Nephron progenitor cell (in vitro differentiated cells): ENCODE measurements at places on chromosomes 2 and 18.
A peak's percentile ranks its signal among the peaks of the same experiment; 100 is the strongest.

DNA sequence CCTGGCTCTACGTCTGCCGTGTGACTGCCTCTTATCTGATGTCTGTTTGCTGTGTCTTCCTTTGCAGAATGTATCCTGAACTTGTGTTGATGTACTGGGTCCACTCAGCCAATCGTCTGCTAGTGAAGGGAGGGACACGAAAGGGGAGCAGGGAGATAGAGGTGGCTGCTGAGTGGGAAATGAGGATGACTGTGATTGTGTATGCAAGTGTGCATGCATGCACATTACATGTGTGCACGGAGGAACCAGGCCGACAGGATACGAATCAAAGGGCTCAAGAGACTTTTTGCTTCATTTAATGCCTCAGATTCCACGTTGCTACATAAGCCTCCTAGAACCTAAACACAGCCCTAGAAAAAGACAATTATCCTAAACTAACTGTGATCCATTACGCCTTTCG is 111.2 kb downstream of the TFCP2L1 start:
- DNase-seq, result no peak

- peak; percentile 73 for DNase-seq
Measured at GRCh38 chr2:99600981-99601651, 111.3 kb upstream of the REV1 start.

DNA sequence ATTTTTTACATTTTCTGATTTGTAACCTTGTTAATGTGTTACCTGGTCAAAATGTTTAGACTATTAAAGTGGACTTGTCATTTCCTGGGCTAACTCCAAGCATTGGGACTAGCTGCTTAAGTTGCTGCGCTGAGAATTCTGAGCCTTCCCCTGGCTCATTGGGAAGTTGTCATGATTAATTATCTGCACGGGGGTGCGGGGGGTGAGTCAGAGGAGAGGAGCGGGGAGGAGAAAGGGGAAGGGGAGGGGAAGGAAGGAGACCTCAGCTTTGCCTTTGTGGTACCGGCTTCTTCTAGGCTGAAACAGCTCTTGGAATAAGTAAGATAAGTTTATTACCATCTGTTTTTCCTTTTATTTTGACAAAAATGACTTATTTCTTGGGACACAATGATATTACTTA is 52.9 kb upstream of the APCDD1 start:
- peak; percentile 38 for DNase-seq

DNA sequence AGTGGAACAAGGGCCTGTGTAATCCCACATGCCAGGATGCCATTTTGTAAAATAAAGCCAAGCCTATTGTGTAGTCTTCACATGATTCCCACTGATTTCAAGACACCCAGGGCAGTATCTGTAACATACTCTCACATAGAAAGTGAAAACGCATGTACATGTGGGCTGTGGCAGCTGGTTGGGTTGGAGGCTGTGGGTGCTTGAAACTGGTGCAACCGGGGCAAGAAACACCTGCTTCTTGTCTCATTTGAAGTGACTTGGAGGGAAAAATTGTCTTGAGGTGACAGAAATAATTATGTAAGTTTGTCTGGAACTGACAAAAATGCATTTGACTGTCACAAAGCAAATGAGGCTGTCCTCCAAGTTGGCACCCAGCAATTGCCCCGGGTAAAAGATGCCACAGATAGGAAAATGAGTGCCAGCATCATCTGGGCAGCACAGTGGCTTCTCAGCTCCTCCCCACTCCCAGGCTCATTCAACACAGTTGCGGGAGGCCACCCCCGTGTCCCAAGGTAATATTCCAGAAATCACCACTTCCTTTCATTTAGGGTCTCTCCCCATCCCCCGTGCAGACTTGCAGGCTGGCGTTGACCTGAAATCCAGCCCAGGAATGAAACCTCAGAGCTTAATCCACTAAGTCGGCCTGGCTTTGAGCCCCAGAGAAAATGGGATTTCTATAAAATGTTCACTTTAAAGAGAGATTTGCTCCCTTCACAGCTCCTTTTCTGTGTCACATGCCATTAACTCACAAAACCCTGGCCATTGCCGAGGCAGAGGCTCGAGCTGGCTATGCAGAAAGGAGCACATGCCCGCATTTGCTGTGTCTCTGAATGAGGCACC is 293.9 kb upstream of the PARD3B start:
- no peak for DNase-seq

DNA sequence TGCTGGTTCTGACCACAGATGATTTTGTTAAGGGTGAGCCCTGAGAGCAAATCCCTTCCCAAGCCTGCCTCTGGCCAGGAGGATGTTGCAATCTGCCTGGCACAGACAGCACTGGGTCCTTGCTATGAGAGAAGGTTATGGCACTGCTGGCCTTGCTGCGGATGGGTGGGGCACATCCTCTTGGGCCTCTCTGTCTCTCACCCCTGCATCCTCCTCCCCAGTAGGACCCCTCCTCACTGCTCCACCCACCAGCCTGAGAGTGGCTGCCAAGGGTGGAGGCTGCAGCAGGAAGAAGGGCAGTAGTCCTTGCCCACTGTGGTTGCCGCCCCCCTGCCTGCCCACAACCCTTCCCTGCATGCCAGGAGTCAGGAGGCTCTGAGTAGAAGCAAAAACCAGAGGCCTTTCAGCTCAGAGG is 180.9 kb downstream of the ZBTB7C start:
- no peak for DNase-seq

- no peak for DNase-seq
Measured at GRCh38 chr2:86254576-86255538, 55.6 kb downstream of the MRPL35 start.

DNA sequence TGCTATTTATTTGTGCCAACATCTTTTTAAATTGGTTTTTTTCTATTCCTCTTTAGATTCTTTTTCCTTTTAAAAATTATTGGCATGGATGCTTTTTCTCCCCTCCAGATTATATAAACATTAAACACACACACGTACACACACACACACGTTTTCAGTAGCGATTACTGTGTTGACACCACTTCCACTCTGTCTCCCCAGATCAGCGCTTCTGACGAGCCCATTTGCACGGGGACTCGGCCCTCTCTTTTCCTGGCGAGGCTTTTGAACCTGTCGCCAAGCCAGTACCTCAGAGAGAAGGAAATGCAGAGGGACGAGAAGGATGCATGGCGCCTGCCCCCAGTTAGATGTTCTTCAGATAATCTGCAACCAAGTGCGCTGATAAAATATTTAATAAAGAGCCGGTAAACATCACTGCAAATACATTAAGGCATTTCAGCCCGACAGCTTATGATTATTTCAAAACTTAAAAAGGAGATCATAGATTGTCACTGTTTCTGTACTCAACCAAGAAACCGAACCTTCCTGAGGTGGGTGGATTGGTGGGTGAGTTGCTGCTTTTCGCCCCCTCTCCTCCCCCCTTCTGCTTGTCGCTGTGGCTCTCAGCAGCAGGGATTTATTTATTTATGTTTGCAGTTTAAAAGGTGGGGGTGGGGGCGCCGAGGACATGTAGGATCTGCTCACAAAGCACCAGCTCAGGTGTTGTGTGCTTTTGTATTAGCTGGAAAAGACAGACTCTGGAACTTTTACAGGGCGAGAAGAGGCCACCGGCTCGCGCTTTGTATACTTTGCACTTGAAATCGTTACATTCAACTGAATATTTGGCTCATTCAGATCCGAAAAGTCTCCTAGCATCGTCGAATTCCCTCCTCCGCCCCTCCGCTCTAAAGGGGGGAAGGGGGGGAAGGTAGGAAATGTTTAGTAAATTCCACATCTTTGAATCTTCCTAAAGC is 787 bp upstream of the TBR1 start:
- DNase-seq, result peak; percentile 5

- no peak for DNase-seq
Measured at GRCh38 chr2:8858910-8859309, 21.5 kb upstream of the KIDINS220 start.

GRCh38 chr2:46634905-46635304 is 155.5 kb downstream of the TMEM247 start:
- DNase-seq, result no peak

DNA sequence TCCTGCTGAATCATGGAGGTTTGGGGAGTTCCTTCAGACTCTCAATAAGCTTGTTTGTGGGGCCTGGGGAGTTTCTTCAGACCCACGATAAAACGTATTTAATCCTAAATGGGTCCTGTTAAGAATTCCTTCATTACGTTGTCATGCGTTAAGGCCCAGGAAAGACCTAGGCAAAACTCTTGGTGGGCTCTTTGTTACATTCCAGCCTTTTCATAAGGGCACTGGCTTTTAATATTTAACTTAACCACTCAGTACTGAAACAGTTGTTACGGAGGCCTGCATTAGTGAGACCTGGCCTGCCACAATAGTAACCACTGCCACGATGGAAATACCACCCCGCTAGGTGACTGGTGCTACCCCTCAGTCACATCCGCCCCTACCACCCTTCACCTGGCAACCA is 17.5 kb upstream of the BIN1 start:
- DNase-seq, result no peak

DNA sequence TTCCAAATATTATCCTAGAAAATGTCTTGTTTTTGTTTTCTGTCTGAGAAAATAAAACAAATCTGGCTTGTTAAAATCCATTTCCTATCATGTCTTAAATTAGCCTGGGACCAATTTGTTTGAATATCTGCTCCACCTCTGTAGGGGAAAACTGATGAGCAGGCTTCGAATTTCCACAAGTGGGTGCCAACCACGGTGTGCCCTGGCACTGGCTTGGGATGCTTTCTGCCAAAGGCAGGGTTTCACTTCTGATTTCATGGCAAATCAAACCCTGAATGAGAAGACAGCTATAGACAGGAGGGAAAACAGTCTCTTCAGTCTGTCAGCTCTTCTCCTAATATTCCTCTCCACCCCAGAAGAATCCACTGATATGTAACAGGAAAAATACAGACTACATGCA is 33.7 kb upstream of the STAT4 start:
- DNase-seq, result no peak

DNA sequence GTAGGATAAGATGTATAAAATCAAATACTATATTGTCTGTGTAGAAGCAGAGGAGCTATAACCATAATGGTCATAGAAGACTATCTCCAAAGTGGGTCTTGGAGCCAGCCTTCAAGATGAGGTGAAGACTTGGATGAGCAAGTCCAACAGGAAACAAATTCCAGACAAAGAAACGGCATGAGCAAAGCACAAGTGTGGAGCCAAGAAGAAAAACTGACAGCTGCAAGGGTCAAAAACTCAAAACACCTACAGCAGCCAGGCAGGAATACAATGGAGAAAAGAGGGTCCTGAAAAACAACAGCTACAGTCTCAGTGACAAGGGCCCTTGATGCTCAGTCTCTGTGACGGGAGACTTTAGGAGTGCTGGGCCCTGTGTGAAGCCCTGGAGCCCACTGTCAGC is 102.4 kb downstream of the STK39 start:
- DNase-seq, result no peak

- no peak for DNase-seq
Measured at GRCh38 chr2:160838147-160838546, 322.1 kb upstream of the TANK start.

DNA sequence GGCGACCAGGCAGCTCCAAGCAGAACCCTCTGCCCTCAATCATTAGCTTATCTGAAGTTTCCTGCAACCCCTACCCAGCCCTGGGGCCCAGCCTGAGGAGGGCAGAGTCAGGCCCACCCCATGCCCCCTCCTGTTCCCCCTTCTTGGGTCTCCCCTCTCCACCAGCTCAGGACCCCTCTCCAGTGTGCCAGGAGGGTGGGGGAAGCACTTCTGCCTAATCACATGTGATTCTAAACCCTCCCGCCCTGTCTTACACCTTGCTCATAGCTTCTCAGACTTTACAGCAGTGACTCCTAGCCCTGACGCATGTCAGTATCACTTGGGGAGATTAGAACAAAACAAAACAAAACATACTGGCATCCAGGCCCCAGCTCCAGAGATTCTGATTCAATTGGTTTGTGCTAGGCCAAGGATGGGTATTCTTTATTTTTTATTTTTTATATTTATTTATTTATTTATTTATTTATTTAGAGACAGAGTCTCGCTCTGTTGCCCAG is 42.5 kb upstream of the ASAP2 start:
- no peak for DNase-seq

GRCh38 chr2:170481201-170481600 is 233.9 kb upstream of the SP5 start:
- no peak for DNase-seq
